ENCODE measurements at places on chromosomes 12 and 14.

DNA sequence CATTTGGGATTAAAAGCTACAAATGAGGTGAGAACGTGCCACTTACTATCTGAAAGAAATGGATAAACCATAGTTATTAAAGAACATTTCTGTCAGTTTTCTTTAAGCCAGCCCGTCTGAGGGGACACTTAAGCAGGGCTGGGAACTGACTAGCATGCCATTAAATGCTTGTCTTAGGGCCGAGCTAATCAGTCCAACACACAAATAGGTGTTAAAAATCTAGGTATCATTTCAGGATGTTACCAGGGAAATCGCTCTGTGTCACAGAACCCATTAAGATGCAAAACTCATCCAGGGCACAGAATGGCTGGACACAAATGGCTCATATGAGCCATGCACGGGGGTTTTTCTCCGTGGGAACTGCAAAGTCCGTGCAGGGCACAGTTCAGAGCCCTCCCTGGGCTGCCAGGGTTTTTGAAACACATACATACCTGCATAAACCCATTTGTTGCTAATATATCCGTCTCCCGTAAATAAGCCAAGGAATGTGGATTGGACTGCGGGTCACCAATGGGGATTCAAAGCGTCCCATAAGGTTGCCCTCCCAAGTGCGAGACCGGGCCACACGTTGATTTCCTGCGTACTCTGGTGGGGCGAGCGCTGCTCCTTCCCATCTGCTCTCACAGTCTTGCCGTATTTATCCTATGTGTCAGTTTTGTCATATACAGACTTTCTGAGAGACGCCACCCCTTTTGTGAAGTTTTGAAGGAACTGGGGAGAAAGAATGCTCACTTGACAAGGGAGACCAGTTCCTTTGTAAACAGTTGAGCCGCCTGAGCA is 5.4 kb upstream of the GSC start:
- no peak for DNase-seq

- DNase-seq: no peak
Measured at GRCh38 chr12:123233505-123234308, 471 bp downstream of the MTRFR start.

- DNase-seq: no peak
Measured at GRCh38 chr12:57584690-57585089, 6.3 kb upstream of the PIP4K2C start.

- DNase-seq: no peak
Measured at GRCh38 chr14:58628406-58628805, 9.4 kb upstream of the DACT1 start.

DNA sequence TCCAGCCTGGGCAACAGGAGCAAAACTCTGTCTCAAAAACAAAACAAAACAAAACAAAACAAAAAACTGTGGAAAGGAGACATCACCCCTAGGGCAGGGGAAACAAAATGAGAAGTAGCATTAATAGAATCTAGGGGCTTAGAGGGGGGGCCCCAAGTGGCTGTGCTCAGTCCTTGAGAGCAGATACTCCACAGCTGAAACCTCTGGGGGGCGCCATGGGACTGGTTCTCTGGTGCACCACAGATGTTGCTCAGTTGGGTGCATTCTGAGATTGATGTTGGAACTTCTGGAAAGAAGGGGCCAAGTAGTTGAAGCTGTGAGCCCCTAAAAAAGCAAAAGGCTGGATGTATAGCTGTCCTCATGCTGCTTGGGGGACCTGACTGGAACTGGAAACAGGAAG is 11.8 kb upstream of the SYNE2 start:
- no peak for DNase-seq

DNA sequence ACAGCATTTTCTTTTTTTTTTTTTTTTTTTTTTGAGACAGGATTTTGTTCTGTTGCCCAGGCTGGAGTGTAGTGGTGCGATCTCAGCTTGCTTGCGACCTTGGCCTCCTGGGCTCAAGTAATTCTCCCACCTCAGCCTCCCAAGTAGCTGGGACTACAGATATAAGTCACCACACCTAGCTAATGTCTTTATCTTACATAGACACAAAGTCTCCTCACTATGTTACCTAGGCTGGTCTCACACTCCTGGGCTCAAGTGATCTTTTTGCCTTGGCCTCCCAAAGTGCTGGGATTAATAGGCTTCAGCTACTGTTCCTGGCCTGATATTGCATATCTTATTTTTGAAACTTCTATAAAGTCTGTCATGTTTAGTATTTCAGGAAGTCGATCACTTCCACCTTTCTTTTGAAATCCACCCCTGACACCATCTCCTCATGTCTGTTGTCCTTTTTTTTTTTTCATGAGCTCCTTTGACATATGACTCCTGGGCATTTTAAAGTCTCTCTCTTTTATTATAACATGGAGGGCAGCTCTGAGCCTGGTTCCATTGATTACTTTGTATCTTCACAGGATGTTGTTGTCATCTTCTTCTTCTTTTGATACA is 5.9 kb upstream of the A2ML1 start:
- no peak for DNase-seq

- no peak for DNase-seq
Measured at GRCh38 chr12:11755302-11755930, 105.9 kb downstream of the ETV6 start.

DNA sequence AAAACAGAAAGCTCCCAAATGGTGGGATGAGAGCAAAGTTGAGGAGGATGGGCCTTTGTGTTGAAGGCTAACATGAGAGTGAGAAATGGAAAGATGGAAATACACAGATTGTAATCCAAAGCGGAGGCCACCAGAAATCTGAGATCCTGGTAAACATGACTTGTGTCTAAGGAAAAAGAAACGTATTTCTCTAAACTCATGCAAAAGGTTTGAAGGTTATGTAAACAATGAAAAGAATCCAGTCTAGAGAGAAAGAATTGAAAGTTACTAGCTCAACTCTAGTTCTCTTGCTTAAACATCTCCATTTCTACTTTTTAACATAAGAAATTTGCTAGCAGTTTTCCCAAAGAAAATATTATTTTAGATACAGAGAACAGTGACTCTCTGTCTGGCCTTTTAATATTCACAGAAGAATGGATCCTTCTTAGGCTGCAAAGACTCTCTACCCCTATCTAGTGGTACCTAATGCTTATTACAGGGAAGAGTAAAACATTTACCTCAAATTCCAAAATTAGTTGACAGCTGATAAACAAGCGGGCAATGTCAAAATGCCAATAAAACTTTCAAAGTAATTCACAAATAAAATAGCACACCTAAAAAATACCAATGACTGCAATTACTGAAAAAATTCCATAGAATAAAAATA is 75.8 kb upstream of the SOX5 start:
- no peak for DNase-seq

GRCh38 chr14:98721061-98721460 is 550.9 kb downstream of the BCL11B start:
- DNase-seq: no peak

GRCh38 chr12:110100315-110100970 is 23.7 kb upstream of the IFT81 start:
- DNase-seq: peak; percentile 32

DNA sequence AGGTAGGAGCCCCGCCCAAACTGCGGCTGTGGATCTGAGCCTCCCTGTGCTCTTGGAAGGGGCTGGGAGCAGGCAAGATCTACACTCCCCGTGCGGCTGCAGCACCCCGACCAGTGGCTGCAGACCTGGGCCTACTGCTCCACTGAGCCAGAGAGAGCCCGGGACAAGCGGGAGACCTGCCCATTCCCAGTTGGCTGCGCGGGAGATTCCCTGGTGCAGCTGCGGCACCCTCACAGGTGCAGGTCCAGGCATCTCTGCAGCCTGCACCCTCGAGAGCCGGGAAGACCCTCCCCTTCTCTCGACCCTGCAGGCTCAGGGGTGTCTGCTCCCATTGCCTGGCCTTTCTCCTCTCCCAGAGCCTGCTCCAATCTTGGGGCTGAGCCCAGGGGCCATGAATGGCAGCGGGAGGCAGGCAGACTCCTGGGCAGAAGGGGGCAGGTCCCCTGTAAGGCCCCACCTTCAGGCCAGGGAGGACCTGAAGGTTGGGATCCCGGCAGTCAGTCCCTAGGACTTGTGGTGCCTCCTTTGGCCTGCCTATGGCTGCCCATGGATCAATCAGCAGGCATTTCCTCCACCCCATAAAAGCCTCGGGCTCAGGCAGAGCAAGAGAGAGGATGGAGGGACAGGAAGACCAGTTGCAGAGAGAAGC is 8.8 kb upstream of the A2M start:
- no peak for DNase-seq

GRCh38 chr14:33834466-33835260 is 116.2 kb downstream of the EGLN3 start:
- DNase-seq: no peak

- no peak for DNase-seq
Measured at GRCh38 chr14:35818346-35819115, 7.6 kb upstream of the BRMS1L start.

DNA sequence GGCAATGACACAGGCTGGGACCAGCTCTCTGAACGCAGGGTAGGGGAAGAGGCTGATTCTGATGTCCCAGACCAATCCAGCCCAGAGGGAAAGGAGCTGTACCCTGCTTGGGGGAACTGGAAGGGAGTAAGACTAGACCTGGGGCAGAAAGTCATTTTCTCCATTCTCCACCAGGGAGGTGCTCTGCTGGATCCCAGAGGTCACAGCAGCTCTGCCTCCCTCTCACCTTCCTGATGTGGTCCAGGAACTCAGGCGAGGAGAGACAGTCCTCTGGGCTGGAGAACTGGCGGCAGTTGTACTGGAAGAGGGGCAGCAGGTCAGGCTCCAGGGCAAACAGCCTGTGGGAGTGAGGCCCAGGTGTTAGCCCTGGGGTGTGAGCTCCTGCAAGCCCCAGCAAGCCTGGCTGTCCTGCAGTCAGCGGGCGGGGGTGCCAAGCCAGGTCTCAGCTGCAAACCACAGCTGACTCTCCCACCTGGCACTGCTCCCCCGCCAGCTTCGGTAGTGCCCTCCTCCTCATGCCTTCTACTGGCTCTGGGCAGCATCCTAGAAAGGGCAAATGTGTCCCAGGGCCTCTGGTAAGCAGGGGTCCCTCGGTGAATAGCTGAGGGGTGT is 1.9 kb downstream of the NGB start:
- DNase-seq: no peak

GRCh38 chr12:15931590-15932053 is 20.5 kb downstream of the DERA start:
- no peak for DNase-seq

GRCh38 chr14:83558946-83559345 is 1971.0 kb upstream of the FLRT2 start:
- DNase-seq: no peak

- DNase-seq: no peak
Measured at GRCh38 chr14:105486163-105486973, at the start of gene CRIP1. Gene CRIP1 (plus strand): TSS chr14:105486886. CDS start chr14:105487260, 374 bp downstream.

GRCh38 chr12:77294016-77294415 is 228.6 kb upstream of the E2F7 start:
- no peak for DNase-seq

DNA sequence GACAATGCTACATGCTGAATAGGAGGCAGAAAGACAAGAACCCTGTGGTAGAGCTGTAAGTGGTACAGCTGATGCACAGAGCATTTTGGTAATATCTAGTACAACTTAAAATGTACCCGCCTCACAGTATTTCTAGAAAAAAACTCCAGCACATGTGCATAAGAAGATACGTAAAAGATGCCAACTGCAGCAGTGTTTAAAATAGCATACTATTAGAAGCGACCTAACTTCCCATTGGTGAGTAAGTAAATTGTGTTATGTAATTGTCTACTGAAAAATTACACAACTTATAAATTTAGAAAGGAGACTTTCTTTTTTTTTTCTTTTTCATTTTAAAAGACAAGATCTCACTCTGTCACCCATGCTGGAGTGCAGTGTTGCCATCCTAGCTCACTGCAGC is 114.3 kb upstream of the CAND1 start:
- no peak for DNase-seq

GRCh38 chr14:35155962-35156361 is 33.6 kb downstream of the PRORP start:
- no peak for DNase-seq

DNA sequence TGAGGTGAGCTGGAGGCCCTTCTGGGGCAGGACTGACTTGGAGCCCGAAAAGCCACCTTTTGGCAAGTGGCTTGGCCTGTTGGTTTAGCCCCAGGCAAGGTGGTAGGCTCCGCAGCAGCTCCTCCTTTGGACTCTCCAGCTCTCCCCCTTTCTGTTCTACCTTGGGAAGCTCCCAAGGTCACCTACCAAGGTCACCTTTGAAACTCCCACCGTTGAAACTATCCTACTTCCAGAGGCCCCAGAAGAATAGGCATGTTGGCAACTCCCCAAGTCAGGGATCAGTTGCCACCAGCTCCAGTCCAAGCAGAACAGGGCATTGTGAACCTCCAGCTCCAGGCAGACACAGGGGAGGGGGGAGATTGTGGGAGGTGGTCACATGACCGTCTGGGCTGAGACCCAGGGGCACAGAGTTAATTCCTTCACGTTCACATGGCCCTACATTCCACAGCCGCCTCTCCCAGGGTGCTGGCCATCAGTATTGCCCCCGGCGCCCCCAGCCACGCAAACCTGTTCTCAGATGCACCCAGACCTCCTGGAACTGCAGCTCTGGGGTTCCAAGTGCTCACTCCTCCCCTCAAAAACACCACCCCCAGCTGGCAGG is 14.4 kb downstream of the IRF2BPL start:
- no peak for DNase-seq

DNA sequence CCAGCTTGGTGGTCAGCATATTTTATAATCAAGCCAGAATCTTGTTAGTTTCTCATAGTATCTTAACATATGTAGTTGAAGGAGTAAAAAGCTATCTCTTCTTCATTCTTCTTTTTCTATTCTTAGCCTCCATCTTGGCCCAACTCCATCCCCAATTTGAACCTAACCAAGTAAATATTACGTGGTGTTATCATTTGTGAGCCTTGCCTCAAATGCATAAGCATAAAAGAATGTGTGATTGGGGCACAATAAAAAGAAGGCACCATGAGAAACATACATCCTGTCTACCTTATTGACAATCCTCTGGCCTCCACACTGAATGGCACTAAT is 181.4 kb upstream of the BMP4 start:
- DNase-seq: no peak

- no peak for DNase-seq
Measured at GRCh38 chr12:121036810-121037326, 2.2 kb downstream of the OASL start.

DNA sequence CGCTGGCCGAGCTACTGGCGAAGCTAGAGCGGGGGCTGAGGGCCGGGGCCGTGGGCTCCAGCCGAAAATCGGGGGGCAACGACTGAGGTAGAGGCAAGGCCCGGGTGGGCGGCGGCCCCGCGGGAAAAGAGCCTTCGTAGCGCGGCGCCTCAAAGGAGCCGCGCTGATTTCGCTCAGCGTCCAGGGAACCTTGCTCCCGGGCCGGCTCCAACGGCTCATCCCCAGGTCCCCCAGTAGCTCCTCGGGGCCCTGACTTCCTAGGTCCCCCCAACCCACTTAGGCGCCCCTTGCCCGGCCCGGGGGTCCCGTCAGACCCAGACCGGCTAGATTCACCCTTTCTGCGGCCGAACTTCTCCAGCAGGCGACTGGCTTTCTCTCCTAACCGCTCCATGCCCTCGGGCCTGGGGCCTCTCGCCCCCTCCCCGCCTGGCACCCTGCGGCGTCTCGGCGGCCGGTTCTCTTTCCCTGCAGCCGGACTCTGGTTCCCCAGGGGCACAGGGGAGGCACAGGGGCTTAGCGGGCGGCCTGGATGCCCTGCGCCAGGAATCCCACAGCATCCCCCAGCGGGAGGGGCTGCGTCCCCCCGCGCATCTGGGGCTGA is 375 bp downstream of the AJUBA start:
- no peak for DNase-seq
